Ureter (tissue), 1 donor: ENCODE measurements at places on chromosomes 3 and 15.

DNA sequence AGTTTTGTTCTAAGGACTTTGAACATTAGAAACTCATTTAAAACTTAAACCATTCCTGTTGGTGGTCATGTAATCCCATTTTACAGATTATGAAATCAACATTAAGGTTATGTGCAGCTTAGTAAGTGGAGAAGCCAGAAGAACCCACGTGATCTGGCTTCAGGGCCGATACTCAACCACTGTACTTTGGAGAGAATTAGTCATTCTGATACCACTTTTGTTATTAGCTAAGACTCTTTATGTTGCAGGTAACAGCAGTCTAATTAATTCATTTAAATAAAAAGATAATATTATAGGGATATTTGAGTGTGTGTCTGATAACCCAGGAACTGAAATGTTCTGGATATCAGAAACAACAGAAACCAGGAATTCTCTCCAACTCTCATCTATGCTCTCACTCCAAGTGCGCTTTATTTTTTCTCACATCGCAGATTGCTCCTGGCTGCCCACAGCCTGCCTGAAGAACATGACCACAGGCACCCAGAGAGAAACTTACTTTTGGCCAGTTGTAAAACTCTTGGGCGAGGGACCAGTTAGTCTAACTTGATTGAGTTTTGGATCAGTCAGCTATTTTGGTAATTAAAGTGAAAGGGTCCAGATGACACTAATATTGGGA is 25.2 kb downstream of the UBE2E1 start:
- no peak for DNase-seq

DNA sequence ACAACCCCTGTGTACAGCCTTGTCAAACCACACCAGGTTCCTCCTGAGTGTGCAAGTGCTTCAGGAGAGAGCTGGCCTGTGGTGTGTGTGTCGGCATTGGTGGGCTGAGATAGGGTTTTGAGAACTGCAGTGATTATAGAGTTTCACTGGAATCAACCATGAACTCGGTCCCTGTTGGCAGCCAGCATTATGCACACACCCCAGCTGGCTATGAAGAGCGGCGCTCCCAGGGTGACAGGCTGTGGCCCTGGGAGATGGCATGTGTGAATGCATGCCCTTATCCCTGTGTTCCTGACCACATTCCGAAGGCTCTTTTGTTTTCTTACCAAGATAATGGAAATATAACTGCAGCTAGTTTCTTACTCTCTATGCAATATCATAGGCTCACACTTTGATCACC is 101.8 kb downstream of the SNRK start:
- no peak for DNase-seq

- DNase-seq = no peak
Observed at GRCh38 chr3:133829310-133829707, 23.7 kb downstream of the SRPRB start.

GRCh38 chr3:152123457-152123856 is 145.3 kb upstream of the MBNL1 start:
- no peak for DNase-seq

DNA sequence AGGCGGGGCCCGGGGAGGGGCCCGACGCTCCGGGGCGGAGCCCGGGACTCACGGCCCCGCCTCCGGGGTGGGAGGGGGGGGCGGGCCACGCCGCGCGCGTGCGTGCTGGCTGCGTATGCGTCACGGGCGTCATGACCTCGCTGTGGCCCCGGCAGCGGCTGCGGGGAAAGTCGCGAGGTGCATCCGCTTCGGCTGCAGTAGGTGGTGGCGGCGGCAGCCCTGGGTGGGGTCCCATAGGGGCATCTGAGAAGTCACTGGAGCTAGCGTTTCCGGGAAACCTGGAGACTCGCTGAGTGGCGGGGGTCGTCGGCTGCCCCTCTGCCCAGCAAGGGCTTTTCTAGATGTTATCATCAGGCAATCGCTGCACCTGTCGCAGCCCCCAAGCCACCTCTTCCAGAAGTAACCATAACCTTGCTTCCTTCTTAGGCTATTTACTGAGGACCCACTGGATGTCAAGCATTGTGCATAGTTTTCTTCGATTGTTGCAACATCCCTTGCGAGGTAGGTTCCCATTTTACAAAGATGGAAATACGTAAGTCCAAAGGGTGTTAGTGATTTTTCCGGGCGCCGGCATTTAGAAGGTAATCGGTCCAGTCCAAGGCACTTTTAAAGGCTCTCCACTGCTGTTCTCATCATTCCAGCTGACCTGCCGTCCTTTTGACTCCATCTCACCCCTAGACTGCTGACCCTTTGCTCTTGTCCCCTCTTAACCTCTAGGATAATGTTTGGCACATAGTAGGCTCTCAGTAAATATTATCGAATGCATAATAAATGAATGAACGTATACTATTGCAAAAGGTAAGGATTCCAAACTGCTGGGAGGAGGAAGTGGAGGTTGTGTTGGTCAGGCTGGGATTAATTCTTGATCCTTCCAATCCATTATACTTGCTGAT is at the start of gene GDPGP1:
Gene GDPGP1, plus strand, starts transcription at position 114 of the 893 bp plus-strand sequence. CDS start 6,700 bp downstream, outside the sequence.
- no peak for DNase-seq

- no peak for DNase-seq
Observed at GRCh38 chr15:73617301-73617831, 15.8 kb downstream of the NPTN start.

GRCh38 chr3:53232641-53233377 is 23.0 kb downstream of the TKT start:
- no peak for DNase-seq

DNA sequence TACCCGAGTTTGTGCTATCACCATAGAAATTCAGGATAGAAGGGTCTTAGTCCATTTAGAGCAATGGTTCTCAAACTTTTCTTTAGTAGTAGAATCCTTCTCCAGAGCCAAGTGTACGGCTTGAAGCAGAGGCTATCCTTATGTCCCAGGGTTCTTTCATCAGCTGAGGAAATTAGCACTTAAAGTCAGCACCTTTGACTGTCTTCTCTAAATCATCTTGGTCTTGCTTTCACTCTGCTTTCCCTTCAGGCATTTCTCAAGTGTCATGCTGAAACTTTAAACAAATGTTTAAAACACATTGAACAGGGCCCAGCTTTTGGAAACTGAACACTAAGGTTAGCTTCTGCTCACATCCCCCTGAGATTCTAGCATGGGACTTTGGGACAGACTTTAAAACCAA is 78.2 kb downstream of the TM4SF4 start:
- DNase-seq = no peak

DNA sequence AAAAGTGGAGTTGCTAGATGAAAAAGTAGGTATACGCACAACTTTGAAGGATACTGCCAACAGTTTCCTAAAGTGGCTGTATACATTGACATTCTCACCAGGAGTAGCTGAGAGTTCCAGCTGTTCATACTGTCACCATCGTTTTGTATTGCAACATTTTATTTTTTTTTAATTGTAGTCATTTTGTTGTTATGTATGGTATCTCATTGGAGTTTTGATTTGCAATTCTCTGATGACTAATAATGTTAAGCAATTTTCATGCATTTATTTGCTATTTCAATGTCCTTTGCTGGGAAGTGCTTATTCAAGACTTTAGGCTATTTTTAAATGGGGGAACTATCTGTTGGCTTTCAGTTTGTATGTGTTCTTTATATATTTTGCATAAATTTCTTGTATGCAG is 185.1 kb upstream of the TGFBR2 start:
- no peak for DNase-seq
